ENCODE measurements at places on chromosomes 7 and 10.

- no peak for DNase-seq
Measured at GRCh38 chr10:24668247-24668646, 55.4 kb downstream of the ARHGAP21 start.

DNA sequence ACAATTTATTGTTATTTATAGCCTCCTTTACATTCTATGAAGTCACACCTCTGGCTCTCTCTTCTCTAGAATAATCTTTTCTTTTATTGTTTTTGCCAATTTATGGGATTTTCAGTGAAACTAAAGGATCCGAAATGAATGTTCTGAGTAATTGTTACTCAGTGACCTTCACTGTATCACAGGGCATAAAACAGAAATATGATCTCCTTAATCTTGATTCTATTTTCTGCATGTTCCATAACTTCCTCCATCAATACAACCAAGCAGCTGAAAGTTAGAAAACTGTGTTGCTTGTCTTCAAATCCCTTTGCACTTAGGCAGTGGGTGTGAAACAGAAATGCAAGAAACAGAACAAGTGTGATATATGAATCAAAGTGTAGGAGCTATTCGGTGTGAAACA is 57.4 kb upstream of the FERD3L start:
- no peak for DNase-seq

- DNase-seq = no peak
Measured at GRCh38 chr10:85767891-85768290, 598.7 kb downstream of the GRID1 start.

DNA sequence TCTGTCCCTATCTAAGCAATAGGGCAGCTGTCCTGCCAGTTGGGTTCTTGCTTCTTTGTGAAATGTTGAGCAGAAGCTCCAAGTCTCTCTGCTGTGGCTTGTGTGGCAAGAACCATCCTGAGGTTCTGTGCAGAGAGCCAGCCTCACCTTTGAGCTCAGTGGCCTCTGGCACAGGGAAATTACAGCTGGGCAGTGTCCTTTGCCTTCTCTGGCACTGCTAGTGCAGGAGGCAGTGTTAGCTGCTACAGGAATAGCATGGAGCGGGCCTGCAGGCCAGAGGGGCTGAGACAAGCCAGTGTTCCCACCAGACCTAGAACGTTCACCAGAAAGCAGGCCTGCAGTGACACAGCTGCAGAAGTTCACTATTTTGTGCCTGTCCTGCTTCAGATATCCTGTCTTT is 1.8 kb downstream of the PRXL2A start:
- no peak for DNase-seq

GRCh38 chr7:42091461-42092291 is 145.3 kb downstream of the GLI3 start:
- no peak for DNase-seq

GRCh38 chr7:3923307-3923918 is 622.4 kb downstream of the SDK1 start:
- DNase-seq = no peak

DNA sequence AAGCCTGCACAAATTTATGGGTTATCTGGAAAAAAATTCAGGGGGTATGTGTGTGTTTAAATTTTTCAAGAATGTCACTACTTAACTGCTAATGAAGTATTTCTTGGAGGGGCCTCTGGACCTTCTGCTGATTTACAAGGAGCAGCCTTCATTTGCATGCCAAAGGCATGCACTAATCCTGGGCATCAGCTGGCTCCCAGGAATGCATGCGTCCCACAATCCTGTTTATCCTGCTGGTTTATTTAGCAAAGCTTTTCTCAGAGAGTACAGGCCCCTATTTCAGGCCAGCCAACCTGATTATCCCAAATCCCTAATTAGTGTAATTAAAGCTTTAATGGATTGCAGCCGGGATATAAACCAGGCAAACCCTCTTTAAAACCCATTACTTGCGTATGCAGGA is 170.4 kb downstream of the TAX1BP1 start:
- DNase-seq = no peak

DNA sequence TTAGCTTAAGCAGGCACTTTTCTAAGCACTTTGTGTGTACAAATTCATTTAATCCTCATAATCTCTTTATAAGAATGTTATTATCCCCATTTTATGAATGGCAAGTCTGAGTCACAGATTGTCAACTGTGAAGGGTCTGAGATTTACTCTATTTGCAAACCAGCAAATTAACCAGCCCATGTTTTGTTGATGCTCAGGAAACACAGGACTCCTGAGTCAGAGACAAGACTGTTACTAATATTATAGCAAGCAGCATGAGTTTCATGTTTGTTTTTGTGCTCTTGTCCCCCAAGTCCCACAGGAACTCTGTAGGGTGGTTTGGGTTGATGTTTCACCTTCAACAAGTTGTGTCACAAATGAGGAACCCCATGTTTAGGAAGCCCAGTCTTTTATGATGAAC is 182.0 kb upstream of the PPP1R3A start:
- no peak for DNase-seq

Measured in stimulated activated CD8-positive, alpha-beta memory T cell treated with anti-CD3 and anti-CD28 coated beads, Interleukin-4, amount 100 ng/mL, for 48 hours (primary cell).